ENCODE measurements at places on chromosomes 7 and 10.
A peak's percentile ranks its signal among the peaks of the same experiment; 100 is the strongest.

DNA sequence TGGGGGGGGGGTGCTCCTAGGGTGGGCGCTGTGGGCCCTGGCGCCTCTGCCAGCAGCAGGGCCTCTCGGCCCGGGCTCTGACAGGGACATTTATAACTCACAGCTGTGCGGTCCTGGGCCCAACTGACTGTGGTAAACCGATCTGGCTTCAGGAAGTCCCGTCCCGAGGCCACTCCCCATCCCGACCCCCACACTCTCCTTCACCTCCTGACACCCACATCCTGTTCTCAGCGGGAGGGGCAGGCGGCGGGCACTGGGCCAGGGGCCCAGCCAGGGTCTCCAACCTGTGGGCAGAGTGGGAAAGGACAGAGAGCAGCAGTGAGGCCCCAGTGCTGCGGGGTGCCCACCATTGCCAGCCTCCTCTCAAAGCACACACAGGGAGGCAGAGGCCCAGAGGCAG lies 69.1 kb downstream of the ZMIZ1 start:
- DNase-seq, result no peak

- DNase-seq, result no peak
Measured at GRCh38 chr7:85114342-85114741, 72.5 kb downstream of the SEMA3D start.

- no peak for DNase-seq
Measured at GRCh38 chr7:25402532-25402931, 174.2 kb upstream of the NPVF start.

DNA sequence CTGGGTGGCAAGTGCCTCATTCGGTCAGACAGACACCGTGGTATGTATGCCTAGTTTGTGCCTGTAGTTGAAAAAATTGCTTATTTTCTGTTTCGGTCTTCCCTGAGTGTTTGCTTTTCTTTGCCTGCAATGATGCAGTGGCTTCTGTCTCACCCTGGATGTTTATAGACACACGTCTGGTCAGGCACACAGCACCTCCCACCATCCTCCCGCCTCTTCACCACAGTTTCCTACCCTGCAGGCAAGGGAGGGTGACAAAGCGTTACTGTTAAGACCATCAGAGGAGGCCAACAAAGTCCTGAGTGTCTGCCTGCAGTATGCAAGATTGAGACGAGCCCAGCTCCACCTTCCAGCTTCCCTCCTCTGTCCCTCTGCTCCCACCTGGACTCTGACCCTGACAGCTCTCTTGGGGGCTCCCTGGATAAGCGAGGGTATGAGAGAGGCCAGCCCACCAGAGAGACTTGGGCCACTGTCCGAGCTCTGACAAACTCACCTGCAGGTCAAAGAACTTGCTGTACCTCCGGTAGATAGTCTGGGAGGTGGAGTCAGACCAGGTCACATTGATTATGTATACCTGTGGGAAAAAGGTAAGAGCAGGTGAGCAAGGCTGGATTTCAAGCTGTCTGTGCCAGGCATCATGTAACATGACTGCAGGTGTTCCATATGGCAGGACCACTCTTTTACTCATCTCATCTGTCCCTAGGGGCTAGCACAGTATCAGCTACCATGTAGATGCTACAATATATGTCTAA lies 54.4 kb downstream of the SH3PXD2A start:
- no peak for DNase-seq

DNA sequence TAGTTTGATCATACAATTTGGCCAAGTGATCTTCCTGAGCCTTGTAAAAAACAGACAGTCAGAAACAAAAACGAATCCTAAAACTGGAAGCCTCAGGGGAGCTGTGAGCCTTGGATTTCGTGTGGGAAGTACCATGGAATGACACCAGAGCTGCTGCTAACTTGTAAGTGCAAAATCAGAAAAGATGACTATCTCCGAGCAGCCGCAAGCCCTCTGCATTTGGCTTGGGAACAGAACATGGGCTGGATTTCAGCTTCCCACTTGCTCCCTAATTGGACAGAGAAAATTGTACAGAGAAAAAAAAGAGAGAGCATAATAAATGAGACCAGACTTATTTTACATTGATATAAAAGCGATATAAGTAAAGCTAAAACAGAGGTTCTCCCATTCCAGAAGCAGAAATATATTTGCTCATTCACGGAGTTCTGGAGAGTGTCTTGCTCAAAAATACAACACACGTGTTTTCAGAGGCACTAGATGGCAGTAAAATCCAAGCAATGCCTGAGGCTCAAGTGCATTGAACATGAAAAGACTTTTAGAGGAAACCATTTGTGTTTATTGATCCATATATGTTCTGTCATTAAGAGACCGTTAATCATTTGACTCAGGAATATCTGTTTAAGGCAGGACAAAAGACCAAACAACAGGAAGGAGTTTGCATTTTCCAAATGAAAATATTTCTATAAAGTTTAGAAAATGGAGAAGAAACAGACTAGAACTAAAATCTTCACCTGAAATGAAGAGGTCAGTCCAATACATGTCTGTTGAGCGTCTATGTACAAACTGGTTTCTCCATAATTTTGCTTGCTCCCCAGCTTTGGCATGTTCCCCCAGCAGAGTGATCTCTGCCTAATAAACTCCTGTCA lies 78.3 kb upstream of the SLC26A5 start:
- DNase-seq, result no peak

GRCh38 chr7:35544028-35544742 lies 150.8 kb downstream of the HERPUD2 start:
- no peak for DNase-seq

DNA sequence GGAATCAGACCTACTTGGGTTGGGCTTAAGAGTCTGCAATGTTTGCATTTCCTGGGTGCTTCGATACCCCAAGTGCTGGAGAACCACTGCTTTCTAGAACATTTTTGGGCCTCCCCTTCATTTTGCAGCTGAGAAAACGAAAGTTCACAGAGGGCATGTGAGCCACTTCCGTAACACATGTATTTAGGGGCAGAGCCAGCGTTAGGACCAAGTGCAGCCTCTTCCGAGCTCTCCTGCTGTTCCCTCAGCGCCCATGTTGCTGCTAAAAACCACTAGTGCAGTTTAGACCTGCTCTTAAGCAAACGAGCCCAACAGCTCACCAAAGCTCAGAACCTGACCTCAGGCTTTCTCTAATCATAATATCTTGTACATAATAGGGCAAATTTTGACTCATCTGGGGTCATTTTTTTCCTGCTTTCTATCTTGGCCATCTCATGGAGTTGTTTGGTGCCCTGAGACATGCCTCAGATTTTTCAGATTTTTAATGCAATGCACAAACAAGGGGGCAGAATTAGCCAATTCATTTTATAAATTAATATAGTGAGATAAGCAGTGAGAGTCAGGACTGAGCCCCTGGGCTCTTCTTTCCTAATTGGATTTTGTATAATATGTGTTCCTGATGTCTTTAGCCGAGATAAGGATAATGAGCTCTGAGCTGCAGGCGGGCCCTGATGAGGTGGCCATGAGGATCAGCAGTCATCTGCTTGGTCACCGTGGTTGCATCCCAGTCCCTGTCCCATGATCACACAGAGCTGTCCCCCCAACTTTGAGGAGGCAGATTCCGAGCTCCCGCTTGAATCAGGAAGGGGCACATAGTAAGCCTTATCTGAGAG lies 12.9 kb downstream of the BAG3 start:
- no peak for DNase-seq

DNA sequence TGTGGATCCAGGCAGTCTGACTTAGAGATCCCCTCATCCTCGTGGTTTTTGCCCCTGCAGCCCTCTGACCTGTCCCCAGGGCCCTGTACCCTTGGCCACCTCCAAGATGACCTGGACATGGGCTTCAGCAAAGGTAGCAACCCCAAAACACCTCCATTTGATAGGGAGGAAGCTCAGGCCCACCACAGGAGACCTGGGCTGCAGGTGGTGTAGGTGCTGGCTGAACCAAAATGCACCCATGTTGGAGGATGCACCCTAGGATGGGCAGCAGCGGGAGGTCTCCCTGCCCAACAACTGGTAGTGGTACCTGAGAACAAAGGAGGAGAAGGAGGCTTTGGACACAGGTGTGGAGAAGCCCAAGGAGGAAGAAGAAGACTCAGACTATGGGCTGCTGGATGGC lies 188.7 kb downstream of the ZNF716 start:
- no peak for DNase-seq

- DNase-seq, result peak; percentile 5
Measured at GRCh38 chr10:90871279-90871765, 452 bp upstream of the RPP30 start.

GRCh38 chr7:29343399-29343798 lies 148.8 kb downstream of the CHN2 start:
- no peak for DNase-seq

DNA sequence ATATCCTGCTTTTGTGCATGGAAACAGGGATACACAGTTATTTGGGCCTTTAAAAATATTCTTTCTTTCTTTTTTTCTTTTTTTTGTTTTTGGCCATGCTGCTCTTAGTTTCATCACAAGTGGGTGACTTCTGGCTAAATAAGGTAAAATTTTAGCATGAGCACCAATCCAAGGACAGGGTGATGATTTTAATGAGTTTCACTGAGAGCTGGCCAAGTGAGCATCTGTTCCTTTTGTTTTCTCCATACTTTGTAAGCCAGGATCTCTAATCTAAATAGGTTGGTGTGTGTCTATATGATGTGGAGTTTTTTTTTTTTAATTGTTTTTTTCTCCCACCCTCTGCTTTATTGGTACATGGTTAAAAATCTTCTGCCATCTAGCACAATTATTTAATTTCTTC lies 106.8 kb downstream of the POLL start:
- no peak for DNase-seq

DNA sequence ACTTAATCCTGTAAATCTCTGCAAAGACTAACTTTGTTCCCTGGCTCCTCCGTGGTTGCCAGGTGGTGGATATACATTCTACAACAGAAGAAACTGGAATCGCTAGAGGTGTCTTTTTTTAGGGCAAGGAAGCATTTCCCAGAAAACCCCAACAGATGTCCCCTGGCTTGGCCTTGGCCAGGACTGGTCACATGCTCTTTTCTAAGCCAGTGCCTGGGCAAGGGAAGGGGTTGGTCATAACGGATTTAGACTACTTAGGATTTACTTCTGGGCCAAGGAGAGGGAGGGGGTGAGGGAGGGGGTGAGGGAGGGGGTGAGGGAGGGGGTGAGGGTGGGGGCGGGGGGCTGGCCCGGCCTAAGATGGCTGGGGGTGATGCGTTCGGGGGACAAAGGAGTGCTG lies 105.7 kb downstream of the SNX10 start:
- no peak for DNase-seq

All from stimulated activated CD4-positive, alpha-beta T cell treated with anti-CD3 and anti-CD28 coated beads, Interleukin-1b, Interleukin-23, amount 100 ng/mL, for 24 hours (primary cell).